ENCODE measurements at places on chromosomes 6 and 20. TPM values are rescaled to one million over a fixed set of nuclear protein-coding genes. Genes with fewer than 3 reads are reported as not detected.

C6orf15 gene
- total RNA-seq = not detected

TRDN gene
- not detected for total RNA-seq

IRAK1BP1 gene
- total RNA-seq = 0.74 TPM

EEF1A2 gene
- total RNA-seq = 155 TPM

SYCP2L gene
- total RNA-seq = 1.6 TPM

All from A549 treated with RU486 at 1 μM for 4 hours (cell line).